Stimulated activated CD8-positive, alpha-beta memory T cell treated with anti-CD3 and anti-CD28 coated beads, Interleukin-15, amount 100 ng/mL, for 24 hours (primary cell): ENCODE measurements at places on chromosomes 13 and 19.

- no peak for DNase-seq
These were observed 19.9 kb upstream of the ARHGEF7 start for GRCh38 chr13:111095031-111095840.

- no peak for DNase-seq
These were observed 18.8 kb downstream of the ZSCAN5A start for GRCh38 chr19:56295531-56296455.

DNA sequence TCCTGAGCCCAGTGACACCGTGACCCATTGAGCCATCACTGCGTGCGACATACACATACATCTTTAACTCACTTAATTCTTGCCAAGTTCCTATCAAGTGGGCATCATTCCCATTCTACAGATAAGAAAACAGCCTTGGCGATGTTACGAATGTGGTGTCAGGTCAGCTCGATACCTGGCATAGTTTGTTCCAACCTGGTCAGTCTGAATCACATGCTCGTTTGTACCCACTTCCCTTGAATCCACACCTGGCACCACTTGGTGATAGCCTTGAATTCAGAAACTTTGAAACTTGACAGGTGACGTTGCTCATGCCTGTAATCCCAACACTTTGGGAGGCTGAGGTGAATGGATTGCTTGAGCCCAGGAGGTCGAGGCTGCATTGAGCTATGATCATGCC lies 59.1 kb downstream of the SLC7A9 start:
- DNase-seq = no peak

GRCh38 chr13:110887597-110888333 lies 27.1 kb downstream of the ANKRD10 start:
- DNase-seq = no peak

DNA sequence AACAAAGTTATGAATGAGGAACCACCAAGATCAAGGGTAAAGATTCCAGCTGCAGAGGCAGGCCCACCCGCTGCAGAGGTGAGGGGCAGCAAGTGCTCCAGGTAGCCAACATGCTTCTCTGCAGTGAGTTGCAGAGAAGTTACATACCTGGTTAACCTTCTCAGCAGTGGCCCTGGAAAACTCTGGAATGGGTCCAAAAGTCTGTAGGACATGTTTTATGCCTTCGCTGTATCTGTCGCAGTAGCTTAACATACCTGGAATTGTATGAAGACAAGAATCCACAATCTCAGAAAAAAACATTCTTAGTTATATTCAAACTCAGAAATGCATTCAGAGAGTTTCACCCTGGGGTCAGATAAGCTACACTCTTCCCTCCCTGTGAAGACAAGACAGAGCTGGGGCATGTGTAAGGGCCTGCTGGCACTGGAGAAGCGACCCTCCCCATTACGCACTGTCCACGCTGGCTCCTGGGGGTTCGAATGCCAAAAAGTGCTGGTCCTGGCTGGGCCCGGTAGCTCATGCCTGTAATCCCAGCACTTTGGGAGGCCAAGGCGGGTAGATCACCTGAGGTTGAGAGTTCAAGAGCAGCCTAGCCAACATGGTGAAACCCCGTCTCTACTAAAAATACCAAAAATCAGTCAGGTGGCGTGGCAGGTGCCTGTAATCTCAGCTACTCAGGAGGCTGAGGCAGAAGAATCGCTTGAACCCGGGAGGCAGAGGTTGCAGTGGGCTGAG lies 121.0 kb downstream of the CRYL1 start:
- DNase-seq = no peak

GRCh38 chr13:63481334-63481733 lies 2065.7 kb upstream of the PCDH20 start:
- no peak for DNase-seq

- no peak for DNase-seq
These were observed 2.2 kb upstream of the COX6B1 start for GRCh38 chr19:35645680-35646511.

- DNase-seq = no peak
These were observed 69.5 kb downstream of the TNFRSF19 start for GRCh38 chr13:23639674-23640073.

- no peak for DNase-seq
These were observed 10.1 kb downstream of the FOSB start for GRCh38 chr19:45477713-45478453.

- no peak for DNase-seq
These were observed 5.3 kb downstream of the SHD start for GRCh38 chr19:4284176-4284958.

GRCh38 chr13:62320129-62321108 lies 904.8 kb upstream of the PCDH20 start:
- DNase-seq = no peak

GRCh38 chr13:40796649-40797048 lies 7.2 kb downstream of the SLC25A15 start:
- DNase-seq = no peak

DNA sequence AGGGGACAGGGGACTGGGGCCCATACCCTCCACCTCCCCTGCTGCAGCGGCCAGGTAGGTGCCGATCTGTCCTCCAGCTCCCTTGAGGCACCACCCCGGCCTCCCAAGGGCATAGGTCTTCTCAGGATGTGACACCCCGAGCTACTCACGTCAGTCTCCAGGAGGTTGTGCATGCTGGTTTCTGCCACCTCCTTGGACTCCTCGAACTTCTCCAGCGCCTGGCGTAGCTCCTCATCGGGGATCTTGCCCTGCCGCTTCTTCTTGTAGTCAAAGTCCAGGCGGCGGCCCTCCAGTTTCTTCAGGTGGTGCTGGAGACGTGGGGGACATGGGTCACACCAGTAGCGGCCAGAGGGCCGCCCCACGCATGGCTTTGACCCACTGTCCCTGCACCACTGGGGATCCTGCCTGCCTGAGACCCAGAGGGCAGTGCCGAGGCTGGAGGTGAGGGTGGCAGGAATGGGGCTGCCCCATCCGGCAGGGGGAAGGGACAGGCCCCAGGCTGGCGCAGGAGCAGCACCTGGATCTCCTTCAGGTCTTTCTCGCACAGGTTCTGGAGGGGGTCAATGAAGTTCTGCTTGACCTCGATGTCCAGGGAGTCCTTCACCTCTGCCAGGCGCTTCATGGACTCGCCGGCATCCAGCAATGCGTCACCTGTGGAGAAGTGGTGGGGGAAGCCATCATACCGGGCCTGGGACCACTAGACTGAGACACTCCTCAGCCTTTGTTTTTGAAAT lies 20.4 kb downstream of the MPND start:
- no peak for DNase-seq

- DNase-seq = no peak
These were observed 38.4 kb upstream of the ADGRE5 start for GRCh38 chr19:14342809-14343208.

DNA sequence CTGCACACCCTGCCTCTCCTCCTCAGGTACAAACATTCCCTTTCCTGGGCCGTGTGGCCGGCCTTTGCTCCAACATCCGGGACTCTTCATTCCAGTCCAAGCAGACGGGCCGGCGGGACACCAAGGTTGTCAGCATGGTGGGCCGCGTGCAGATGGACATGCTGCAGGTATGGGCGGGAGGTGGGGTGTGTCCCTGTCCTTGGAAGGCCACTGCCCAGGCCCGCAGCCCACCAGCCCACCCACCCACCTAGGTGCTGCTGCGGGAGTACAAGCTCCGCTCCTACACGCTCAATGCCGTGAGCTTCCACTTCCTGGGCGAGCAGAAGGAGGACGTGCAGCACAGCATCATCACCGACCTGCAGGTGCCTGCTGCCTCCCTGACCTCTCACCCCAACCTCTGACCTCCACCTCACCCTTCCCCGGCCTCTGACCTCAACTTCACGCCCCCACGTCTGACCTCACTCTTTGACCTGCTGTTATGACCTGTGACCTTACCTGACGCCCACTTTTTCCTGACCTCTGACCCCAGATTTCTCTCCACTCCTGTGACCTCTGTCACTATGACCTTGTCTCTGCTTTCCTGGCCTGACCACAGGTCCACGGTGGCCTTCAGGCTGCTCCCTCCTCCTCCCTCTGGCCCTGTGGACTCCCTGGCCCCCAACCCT lies 12.4 kb upstream of the SPIB start:
- no peak for DNase-seq

- no peak for DNase-seq
These were observed 205.5 kb upstream of the SOX21 start for GRCh38 chr13:94917824-94918223.

- no peak for DNase-seq
These were observed 219.7 kb downstream of the FGF14 start for GRCh38 chr13:102182170-102182569.

- no peak for DNase-seq
These were observed 7.8 kb upstream of the KLF16 start for GRCh38 chr19:1871140-1871597.

GRCh38 chr19:40466219-40466984 lies 399 bp upstream of the SPTBN4 start:
- peak; percentile 43 for DNase-seq

- no peak for DNase-seq
These were observed 5.1 kb downstream of the POU4F1 start for GRCh38 chr13:78598116-78598781.

DNA sequence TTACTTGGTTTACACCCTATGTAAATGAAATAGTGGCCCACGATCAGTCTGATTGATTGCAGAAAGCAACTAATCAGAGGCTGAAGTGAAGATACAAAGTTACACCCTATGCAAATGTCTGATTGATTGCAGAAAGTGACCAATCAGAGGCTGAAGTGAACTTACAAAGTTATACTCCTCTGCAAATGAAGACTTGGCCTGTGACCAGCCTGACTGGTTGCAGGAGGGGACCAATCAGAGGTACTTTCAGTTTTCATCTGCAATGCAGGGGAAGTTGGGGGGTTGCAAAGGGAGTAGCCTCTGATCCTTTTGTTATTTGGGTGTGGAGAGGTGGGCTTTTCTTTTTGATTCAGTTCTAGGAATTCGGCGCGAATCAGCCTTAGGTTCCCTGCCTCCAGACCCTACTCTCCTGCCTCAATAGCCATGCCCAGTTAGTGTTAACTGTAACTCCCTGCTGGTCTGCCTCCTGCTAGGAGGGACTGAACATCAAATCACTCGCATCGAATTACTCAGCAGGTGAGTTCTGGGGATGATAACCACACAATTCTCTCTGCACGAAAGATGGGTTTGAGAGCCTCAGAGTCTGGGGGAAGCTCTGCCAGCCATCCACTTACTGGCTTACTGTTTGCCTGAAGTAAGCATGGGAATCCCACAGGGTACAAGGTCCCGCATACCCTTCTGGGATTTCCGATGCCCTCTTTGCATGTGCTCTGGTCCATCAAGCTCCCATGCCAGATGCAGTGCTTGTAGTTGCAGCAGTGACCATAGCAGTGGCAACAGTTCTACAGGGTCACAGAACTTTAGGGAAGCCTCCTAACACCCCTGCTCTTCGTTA lies 7.5 kb downstream of the ARL11 start:
- DNase-seq = no peak

DNA sequence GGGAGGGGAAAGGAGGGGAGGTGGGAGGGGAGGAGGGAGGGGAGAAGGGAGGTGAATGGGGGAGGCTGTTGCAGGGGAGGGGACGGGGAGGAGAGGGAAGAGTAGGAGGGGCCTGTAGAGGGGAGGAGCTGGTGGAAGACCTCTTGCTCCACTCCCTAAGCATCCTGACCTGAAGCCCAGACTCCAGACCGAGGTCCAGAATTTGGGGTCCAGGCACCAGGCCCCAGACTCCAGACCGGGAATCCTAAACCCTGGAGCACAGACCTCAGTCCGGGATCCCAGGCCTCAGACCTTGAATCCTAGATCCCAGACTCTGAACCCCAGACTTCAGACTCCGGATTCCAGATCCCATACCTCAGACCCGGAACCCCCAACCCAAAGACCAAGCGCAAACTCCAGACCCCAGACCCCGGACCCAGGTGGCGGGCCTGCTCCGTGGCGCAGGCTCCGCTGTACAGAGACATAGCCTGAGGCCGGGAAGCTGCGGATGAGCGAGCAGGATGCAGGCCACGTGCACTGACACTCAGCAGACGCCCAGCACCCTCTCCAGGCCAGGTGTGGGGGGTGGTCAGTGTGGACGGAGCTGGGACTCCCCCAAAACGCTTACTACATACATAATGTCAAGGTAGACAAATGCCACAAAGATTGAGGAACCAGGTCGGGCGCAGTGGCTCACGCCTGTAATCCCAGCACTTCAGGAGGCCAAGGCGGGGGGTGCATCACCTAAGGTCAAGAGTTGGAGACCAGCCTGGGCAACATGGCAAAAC lies 710 bp upstream of the BTBD2 start:
- no peak for DNase-seq

DNA sequence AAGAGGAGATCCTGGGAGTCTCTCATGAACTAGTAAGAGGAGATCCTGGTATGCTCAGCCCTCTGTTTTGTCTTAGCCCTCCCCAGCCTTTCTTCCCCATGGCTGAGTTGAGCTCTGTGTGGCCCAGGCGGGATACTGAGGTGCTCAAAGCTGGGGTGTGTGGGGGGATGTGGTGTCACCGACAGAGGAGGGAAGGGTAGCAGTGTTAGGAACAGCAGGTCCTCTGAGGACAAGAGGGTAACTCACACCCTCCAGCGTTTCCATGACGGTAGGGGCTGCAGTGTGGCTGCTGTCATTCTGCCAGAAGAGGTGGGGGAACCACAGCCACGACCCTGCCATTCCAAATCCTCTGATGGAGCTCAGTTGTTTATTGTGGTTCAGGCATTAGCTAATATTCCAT lies 691 bp downstream of the KIR2DL4 start:
- DNase-seq = no peak

DNA sequence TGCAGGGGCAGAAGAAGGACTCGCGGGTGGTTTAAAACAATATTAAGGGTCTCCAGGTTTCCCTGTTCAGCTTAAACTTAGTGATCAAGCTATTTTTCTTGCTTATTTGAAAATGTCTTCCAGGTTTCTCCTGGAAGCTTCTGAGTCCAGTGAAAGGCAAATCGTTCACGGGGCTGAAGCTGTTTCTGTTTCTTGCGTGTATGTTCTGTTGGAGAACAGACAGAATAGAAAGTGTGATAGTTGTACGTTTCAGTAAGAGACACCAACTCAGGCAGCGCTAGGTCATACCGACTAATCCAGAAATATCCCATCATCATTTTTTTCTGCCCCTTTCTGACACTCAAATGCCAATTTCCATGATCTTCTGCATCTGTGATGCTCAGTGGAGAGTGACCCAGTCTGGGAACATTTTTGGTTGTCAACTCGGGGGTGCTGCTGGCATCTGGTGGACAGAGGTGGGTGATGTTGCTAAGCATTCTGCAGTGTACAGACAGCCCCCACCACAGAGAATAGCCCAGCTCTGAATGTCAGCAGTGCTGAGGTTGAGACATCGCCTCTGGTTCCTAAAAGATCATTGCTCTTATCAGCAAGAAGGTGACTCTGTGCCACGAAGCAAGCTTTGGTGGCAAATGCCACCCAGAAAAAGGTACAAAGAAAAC lies 4.3 kb downstream of the KLF2 start:
- no peak for DNase-seq

DNA sequence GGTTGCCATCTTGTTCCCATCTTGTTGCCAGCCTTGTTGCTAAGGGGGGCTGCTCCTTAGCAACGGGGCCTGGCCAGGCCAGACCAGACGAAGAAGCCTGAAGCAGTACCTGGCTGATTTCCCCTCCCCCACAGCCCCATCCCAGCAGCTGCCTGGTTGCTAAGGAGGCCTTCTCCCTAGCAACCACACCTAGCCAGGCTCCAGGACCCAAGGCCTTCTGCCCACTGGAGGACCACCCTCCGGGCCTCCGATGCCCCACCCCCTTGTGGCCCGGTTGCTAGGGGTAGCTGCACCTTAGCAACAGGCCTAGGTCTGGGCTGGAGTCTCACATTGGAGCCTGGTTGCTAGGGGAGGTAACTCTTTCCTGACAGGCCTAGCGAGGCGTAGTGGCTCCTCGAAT lies 3.9 kb downstream of the PRRG2 start:
- DNase-seq = no peak
